ENCODE measurements at places on chromosomes 11 and 22.

DNA sequence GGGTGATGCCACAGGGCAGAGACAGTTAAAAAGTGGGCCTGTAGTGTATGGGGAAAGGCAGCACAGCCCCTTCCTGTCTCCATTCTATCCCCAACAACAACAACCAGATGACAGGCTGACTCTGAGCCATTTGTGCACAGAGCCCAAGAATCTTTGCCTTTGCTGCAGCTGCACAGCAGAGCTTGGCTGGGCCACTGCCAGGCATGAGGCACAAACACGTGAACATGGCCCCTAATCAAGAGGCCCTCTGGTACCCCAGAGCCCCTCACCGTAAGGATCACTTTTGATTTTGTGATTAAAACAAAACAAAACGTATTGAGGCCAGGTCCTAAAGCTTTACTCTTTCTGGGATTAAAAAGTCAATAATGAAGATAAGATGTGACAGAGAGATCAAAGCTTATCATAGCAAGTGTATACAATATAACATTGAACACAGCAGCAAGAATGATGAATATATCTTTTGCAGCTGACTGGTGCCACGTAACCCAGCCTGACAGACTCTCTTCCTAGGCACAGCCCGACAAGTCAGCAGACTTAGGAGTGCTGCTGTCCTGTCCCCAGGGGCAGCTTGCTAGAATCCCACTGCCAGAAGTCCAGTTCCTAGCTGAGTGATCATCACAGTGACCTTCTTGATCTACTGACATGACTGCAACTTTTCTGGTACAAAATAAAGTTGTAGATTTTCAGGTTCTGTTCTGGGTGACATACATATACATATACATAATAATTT is 117.8 kb downstream of the SERGEF start:
- H3K27ac ChIP-seq: no peak overlapping the region
- H3K36me3 ChIP-seq: peaks cover 2% of the 10 kb centered on the region
- peak; percentile 5 for DNase-seq
- H3K4me3 ChIP-seq: no peak overlapping the region
- no peaks in the 10 kb centered on the region for H3K27me3 ChIP-seq

GRCh38 chr11:19846654-19847305 is 134.1 kb downstream of the NAV2 start:
- no peak overlapping the region for H3K4me3 ChIP-seq
- peaks cover 96% of the 10 kb centered on the region for H3K36me3 ChIP-seq
- peaks cover 5% of the 10 kb centered on the region for H3K4me1 ChIP-seq
- H3K27ac ChIP-seq: no peak overlapping the region

- H3K36me3 ChIP-seq: no peaks in the 10 kb centered on the region
- H3K4me3 ChIP-seq: no peak overlapping the region
- H3K27ac ChIP-seq: no peak overlapping the region
- H3K4me1 ChIP-seq: no peaks in the 10 kb centered on the region
Measured at GRCh38 chr22:28351476-28351875, 328.2 kb downstream of the TTC28 start.

DNA sequence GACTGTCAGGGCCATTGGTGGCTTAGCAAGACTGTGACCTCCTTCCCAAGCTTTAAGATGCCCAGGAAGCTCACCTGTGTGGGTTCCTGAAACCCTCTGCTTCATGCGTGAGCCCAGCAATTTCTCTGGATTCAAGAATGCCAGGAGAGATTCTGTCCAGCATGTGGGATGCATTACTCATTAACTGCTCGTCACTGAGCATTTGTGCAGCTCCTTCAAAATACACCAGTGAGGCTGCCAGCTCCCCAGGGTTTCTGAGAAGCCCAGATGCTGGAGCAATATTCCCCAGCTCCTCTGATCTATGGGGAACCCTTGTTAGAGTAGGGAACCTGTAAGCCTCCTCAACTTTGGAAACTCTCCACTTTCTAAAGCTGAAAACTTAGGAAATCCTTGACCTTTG is 126.5 kb downstream of the CHST1 start:
- H3K36me3 ChIP-seq: no peaks in the 10 kb centered on the region
- H3K27ac ChIP-seq: no peak overlapping the region
- no peak overlapping the region for H3K4me3 ChIP-seq
- DNase-seq: no peak

GRCh38 chr11:57514538-57515331 is 767 bp downstream of the SLC43A1 start:
- no peaks in the 10 kb centered on the region for H3K36me3 ChIP-seq
- no peak overlapping the region for H3K27ac ChIP-seq
- no peaks in the 10 kb centered on the region for H3K27me3 ChIP-seq

DNA sequence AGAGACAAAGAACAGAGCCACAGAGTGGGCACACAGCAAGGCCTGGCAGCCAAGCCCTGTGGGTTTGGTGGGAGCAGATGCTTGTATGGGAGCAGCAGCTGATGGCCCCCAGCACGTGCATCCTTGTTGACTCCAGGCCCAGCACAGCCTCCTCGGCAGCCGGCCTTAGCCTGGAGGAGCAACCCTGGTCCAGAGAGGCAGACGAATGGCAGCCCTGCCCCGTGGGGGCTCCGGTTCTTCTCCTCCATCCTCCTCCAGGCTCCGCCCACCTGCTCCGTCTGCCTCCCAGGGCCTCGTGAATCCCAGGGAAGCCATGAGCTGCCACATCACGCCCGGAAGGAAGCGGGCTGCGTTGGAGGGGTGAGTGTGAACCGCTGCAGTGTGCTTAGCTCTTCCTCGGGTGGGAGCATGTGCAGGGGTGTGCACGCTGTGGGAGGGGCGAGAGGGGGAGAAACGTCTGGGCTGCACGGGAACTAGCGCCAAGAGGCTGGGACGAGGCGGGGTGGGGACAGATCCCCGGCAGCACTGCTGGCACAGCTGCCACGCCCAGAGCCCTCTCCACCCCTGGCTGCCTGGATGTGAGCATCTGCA is 36.3 kb upstream of the JAM3 start:
- peaks cover 17% of the 10 kb centered on the region for H3K4me1 ChIP-seq
- H3K27me3 ChIP-seq: peaks cover 50% of the 10 kb centered on the region
- no peak overlapping the region for H3K27ac ChIP-seq
- no peaks in the 10 kb centered on the region for H3K36me3 ChIP-seq
- no peak overlapping the region for H3K4me3 ChIP-seq
- DNase-seq: no peak

- DNase-seq: no peak
- no peak overlapping the region for H3K27ac ChIP-seq
- peaks cover 18% of the 10 kb centered on the region for H3K4me1 ChIP-seq
- peaks cover 98% of the 10 kb centered on the region for H3K27me3 ChIP-seq
Measured at GRCh38 chr11:31804312-31805036, 6.6 kb downstream of the PAX6 start.

- peaks cover 56% of the 10 kb centered on the region for H3K36me3 ChIP-seq
- no peak overlapping the region for H3K27ac ChIP-seq
- no peaks in the 10 kb centered on the region for H3K27me3 ChIP-seq
Measured at GRCh38 chr11:1012291-1012690, 24.2 kb downstream of the MUC6 start.

GRCh38 chr22:35008213-35008612 is 57.7 kb upstream of the ISX start:
- H3K4me3 ChIP-seq: no peak overlapping the region
- no peaks in the 10 kb centered on the region for H3K4me1 ChIP-seq
- H3K36me3 ChIP-seq: no peaks in the 10 kb centered on the region
- no peaks in the 10 kb centered on the region for H3K27me3 ChIP-seq
- H3K27ac ChIP-seq: no peak overlapping the region

GRCh38 chr11:1343391-1344055 is 34.1 kb upstream of the TOLLIP start:
- no peak overlapping the region for H3K4me3 ChIP-seq
- no peak overlapping the region for H3K27ac ChIP-seq
- no peak for DNase-seq
- peaks cover 31% of the 10 kb centered on the region for H3K27me3 ChIP-seq
- no peaks in the 10 kb centered on the region for H3K36me3 ChIP-seq
- peaks cover 1% of the 10 kb centered on the region for H3K4me1 ChIP-seq

DNA sequence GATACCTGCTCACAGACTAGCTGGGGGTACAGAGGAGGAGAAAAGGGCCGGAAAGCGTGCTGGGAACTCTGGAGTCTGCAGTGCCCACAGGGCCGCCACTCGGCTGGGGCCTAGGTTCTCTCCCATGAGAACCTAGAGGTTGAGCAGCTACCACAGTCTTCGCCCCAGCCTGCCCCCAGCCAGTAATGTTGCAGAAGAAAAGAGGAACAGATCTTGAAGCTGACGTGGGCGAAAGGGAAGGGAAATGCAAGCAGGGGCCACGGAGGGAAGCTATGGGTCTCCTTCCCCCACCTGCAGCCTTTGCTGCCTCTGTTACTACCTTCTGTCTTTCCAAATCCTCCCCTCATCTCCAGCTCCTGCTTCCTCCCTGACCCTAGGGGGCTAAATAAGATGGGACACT is 28.8 kb upstream of the P2RY2 start:
- no peaks in the 10 kb centered on the region for H3K36me3 ChIP-seq
- DNase-seq: no peak
- no peak overlapping the region for H3K4me3 ChIP-seq
- H3K4me1 ChIP-seq: peaks cover 16% of the 10 kb centered on the region
- peaks cover 3% of the 10 kb centered on the region for H3K27me3 ChIP-seq

DNA sequence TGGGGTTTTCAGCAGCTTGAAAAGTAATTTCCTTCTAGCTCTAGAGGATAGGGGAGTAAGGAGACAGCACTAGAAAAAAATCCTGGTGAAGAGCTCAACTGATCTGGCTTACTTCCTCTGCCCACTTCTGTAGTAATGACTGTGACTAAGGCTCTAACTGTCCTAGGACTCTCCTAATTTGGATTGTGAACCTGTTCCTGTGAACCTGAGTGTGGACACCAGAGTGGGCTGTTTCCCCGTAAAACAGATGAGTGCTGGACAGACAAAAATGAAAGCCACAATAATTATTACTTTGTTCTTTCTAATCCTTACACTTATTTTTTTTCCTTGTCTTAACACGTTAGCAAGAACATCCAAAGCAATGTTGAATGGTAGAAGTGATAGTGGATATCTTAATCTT is 154.1 kb downstream of the AASDHPPT start:
- H3K36me3 ChIP-seq: no peaks in the 10 kb centered on the region
- H3K27ac ChIP-seq: no peak overlapping the region
- no peaks in the 10 kb centered on the region for H3K27me3 ChIP-seq
- no peak overlapping the region for H3K4me3 ChIP-seq
- H3K4me1 ChIP-seq: no peaks in the 10 kb centered on the region

DNA sequence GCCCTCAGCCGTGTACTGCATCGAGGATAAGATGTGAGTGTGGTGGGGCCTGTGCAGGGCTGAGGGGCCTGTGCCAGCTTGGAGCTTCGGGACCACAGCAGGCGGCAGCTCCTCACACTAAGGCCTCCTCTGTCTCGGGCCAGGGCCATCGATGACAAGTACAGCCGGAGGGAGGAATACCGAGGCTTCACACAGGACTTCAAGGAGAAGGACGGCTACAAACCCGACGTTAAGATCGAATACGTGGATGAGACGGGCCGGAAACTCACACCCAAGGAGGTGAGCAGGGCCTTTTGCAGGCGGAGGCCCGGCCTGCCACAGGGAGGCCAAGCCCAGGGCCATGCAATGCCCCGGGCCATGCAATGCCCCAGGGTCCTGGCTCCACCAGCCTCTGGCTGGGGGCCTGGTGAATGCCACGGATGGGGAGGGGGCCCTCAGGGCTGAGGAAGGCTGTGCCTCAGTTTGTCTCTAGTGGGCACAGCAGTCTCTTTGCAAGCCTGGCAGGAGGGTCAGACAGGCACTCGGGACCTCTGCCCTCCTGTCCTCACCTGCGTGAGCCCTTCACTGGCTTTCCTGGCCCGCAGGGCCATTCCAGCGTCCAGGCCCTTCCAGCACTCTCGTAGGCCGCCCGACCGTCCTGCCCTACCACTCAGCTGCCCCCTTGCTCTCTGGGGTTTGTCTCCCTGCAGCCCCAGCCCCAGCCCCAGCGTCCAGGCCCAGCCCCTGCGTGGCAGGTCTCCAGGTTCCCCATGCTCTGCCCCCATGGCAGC is 16.3 kb downstream of the SART1 start:
- H3K27me3 ChIP-seq: no peaks in the 10 kb centered on the region
- no peak overlapping the region for H3K4me3 ChIP-seq
- no peaks in the 10 kb centered on the region for H3K4me1 ChIP-seq
- no peak for DNase-seq
- peaks cover 70% of the 10 kb centered on the region for H3K36me3 ChIP-seq

DNA sequence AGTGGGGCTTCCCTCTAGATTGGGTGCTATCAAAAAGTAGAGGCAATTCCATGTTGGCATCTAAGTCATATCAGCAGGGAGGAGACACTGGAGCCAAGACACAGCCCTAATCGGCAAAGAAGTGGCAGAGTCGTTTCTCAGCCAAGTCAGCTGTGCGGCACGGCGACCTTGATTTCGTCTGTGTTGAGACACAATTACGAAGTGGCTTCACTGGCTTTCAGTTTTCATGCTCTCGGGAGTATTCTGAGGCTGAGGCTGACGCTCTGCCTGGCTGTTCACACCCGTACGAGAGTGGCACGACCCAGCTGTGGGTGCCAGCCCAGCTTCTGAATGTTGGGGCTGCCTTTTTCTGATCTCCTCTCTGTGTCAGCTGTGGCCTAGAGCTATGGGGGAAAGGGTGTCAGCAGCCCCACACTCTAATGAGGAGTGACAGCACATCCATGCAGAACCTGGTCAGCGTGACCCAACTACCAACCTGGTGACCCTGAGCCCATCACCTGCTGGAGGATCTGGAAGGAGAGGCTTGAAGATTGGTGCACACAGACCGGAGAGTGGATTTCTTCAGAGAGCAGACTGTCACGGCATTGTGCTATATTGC is 105.7 kb upstream of the TMEM45B start:
- DNase-seq: no peak
- H3K4me1 ChIP-seq: no peaks in the 10 kb centered on the region
- no peak overlapping the region for H3K4me3 ChIP-seq
- H3K36me3 ChIP-seq: no peaks in the 10 kb centered on the region
- no peaks in the 10 kb centered on the region for H3K27me3 ChIP-seq

DNA sequence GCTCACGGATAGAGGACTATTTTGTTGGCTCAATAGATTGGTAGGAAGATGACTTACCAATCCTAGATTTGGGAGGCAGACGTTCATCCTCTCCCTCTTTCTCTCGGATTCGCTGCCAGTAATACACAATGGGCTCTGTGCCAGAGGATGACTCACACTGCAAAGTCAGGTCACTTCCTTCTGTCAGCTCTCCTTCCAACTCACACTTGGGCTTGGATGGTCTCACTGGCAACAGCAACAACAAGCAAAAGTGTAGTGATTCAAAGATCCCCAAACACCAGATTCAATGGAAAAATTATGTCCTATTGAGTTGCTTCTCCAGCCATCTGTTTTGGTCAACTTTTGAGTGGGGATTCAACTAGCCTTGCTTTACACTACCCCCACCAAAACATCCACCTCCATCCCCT is 21.7 kb upstream of the HSPA8 start:
- DNase-seq: peak; percentile 99
